H9 (cell line): ENCODE measurements at places on chromosomes 3 and 15. TPM values are rescaled to one million over a fixed set of nuclear protein-coding genes. Genes with fewer than 3 reads are reported as not detected.

SLC2A2 gene
- not detected in 2 replicates for total RNA-seq

CFAP91 gene
- 2.2 and 2.3 TPM in 2 replicates for total RNA-seq

SPTSSB gene
- total RNA-seq = 1.4 and 3.5 TPM in 2 replicates

TIMP4 gene
- 8.4 and 8.5 TPM in 2 replicates for total RNA-seq

P2RY12 gene
- not detected in 2 replicates for total RNA-seq

CCR1 gene
- not detected in 2 replicates for total RNA-seq

CCR9 gene
- total RNA-seq = not detected in 2 replicates

DNA sequence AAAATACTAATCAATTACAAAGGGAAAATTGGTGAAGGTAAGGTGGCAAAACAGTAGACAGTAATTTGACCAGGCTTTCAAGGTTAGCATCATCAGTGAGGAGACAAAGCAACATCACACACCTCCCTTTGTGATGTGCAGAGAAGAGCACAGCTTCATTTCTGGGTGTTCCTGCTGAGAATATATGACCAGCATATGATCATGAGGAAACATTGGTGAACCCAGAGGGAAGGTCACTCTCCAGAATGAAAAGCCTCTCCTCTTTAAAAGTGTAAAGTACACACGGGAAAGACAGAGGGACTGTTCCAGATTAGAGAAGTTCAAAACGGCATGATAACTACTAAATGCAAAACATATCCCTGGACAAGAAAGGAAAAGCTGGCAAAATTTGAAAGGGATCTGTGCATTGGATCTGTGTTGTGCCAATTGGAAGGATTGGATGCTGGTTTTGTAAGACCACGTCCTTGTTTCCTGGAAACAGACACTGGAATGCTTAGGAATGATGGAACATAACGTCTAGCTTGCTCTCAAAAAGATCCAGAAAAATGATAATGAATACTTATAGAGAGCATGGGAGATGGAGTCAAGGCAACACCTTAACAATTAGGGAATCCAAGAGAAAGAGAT is 80.6 kb upstream of the MITF start:
- no peak for DNase-seq

DNA sequence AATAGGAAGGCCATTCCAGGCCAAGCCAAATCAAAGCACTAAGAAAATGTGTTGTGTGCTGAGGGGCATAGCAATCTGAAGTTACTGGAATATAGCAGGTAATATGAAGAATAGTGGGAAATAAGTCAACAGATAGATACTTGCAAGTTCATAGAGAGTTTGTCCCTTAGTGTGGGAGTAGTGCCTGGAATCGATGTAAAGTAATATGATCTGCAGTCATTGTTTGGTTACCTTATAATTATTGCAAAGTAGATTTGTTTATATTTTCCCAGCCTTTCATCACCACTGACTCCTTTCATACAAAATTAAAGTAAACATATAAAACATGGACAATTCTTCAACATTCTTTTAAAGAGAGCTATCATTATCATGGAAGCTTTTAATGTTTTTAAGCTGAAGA is 420.9 kb upstream of the NECTIN3 start:
- no peak for DNase-seq

DNA sequence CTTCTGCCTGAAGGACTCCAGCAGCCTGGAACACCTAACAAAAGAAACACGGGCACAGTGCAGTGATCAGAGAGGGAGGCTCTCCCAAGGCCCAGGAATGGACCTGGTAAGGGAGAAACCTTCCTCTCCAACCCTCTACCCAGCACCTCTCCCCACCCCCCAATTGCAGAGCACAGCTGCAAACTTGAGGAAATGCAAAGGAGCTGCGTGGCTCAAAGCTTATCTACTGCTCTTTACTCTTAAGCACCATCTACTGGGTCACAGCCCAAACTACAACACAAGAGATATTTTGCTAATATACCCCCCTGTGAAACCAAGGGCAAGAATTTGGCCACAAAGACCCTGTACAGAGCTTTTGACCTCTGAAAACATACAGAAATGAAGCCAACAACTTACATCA is 328.3 kb downstream of the OXSM start:
- peak; percentile 67 for DNase-seq

DNA sequence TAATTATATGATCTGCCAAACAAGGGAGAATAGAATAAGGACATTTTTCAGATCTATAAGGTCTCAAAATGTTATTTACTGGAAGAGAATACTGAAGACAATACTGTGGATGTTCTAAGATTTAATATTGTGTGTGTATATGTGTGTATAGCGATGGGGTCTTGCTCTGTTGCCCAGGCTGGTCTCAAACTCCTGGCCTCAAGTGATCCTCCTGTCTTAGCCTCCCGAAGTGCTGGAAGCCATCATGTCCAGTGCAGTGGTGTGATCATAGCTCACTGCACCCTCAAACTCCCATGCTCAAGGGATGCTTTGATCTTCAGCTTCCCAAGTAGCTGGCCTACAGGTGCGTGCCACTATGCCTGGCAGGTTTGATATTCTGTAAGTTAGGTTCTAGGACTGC is 91.3 kb downstream of the NBEAL2 start:
- DNase-seq = no peak

DNA sequence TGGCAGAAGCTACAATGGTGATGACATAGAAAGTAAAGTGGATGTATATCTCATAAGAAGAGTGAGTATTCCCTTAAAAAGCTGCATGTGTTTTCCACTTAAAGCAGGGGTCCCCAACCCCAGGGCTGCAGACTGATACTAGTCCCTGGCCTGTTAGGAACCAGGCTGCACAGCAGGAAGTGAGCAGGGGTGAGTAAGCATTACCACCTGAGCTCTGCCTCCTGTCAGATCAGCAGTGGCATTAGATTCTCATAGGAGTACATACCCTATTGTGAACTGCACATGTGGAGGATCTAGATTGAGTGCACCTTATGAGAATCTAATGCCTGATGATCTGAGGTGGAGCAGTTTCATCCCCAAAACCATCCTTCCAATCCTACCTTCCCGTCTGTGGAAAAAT is 126.1 kb upstream of the CMC1 start:
- no peak for DNase-seq
